GM13976 (cell line): ENCODE measurements at places on chromosomes 5 and 9.

GRCh38 chr9:22316645-22317044 is 130.0 kb upstream of the DMRTA1 start:
- DNase-seq = no peak

GRCh38 chr5:127582773-127583370 is 65.4 kb downstream of the PRRC1 start:
- DNase-seq = no peak

GRCh38 chr9:114155995-114156656 is 789 bp downstream of the COL27A1 start:
- no peak for DNase-seq

- no peak for DNase-seq
Observed at GRCh38 chr5:2021484-2022176, 138.9 kb upstream of the IRX4 start.

- no peak for DNase-seq
Observed at GRCh38 chr5:80676706-80677105, 21.9 kb upstream of the DHFR start.

- no peak for DNase-seq
Observed at GRCh38 chr9:129462360-129462759, 158.5 kb downstream of the C9orf50 start.

- no peak for DNase-seq
Observed at GRCh38 chr9:105437704-105438103, 10.1 kb upstream of the FSD1L start.

DNA sequence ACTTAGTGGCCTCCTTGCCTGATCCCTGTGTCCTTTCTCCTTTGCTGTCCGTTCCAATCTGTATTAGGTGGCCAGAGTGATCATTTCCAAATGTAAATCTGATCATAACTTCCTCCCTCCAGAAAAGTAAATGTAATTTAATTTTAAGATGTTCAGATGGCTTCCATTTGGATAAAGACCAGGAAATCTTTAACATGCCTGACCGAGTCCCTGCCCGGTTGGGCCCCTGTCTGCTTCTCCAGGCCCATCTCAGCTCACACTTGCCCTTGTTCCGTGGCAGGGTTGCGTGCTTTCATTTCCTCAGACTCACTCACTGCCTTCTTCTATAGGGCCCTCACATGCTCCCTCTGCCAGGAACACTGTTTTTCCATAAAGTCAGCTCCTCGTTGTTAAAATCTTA is 7.6 kb downstream of the MAP3K1 start:
- no peak for DNase-seq

- no peak for DNase-seq
Observed at GRCh38 chr5:1884678-1885403, 2.1 kb upstream of the IRX4 start.
